ENCODE measurements at places on chromosomes 4 and X.
A peak's percentile ranks its signal among the peaks of the same experiment; 100 is the strongest.

DNA sequence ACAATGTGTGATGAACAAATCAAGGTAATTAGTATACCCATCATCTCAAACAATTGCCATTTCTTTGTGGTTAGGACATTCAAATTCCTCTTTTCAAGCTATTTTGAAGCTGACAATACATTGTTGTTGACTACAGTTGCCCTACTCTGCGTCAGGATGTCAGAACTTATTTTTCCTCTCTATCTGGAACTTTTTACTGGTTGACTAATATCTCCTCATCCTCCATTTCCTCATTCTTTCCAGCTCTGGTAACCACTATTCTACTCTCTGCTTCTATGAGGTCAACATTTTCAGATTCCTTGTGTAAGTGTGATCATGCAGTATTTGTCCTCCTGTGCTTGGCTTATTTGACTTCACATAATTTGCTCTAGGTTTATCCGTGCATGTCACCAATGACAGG, 240.5 kb upstream of the HS3ST1 start:
- no peak for DNase-seq

DNA sequence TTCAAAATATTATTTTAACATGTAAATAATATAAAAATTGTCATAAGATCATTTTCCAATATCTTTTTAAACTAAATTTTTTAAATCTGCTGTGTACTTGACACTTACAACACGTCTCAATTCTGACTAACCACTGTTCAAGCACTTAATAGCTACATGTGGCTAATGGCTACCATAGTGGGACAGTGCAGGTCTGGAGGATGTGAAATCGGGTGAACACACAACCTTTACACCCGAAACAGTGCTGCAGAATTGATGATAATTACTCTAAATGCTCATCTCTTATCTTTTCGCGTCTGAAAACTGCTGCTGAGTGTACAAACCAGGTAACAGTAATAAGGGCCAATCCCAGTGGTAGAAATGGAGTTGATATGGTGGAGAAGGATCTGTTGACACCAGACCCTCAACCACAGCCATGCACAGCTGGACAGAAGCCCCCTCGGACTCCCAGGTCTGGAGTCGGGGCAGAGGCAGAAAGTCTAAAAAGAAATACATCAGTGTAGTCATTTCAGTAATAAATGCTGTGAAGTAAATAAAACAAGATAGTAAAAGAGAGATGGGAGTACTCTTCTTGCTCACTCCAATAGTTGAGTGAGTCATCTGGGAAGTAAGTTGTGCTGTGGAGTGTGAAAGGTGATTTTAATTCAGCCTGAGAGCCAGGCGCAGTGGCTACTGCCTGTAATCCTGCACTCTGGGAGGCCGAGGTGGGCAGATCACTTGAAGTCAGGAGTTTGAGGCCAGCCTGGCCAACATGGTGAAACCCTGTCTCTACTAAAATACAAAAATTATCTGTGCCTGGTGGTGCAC, 150.0 kb downstream of the CBR4 start:
- no peak for DNase-seq

GRCh38 chrX:24561121-24561520, 86.0 kb downstream of the PCYT1B start:
- no peak for DNase-seq

DNA sequence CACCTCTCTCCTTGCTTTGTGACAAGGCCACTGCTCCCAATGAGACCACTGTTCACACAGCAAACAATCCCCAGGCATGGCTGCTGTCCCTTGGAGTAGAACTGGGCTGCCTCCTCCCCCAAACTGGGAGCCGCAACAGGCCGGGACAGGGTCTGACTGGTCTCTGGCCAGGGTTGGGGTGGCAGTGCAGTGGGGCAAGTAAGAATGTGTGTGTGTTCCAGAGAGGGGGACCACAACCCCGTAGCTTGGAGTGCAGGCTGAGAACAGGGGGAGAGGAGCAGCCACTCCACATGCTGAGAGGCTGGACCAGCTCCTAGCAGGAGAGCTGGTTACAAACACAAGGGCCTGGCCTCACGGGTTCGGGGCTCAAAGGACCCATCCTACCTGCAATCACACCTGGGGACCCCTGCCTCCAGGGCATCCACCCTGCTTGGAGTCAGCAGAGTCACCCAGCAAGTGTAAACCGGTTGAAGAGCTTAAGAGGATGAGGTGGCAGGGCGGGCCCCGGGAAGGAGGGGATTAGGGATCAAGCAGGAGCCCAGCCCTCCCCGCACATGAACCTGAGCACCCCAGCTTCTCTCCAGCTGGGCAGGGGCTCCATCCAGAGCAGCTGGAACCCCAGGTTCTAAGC, 3.8 kb upstream of the ZNF185 start:
- DNase-seq: no peak

- no peak for DNase-seq
These were observed 69.7 kb downstream of the SPIN4 start for GRCh38 chrX:63281465-63281864.

- DNase-seq: no peak
These were observed 21.3 kb downstream of the TXLNG start for GRCh38 chrX:16807548-16807947.

GRCh38 chr4:41644288-41644914, 104.1 kb downstream of the PHOX2B start:
- no peak for DNase-seq

GRCh38 chr4:71272976-71273375, 65.8 kb upstream of the SLC4A4 start:
- no peak for DNase-seq

- DNase-seq: no peak
These were observed 255.1 kb upstream of the GPC4 start for GRCh38 chrX:133670383-133670782.

DNA sequence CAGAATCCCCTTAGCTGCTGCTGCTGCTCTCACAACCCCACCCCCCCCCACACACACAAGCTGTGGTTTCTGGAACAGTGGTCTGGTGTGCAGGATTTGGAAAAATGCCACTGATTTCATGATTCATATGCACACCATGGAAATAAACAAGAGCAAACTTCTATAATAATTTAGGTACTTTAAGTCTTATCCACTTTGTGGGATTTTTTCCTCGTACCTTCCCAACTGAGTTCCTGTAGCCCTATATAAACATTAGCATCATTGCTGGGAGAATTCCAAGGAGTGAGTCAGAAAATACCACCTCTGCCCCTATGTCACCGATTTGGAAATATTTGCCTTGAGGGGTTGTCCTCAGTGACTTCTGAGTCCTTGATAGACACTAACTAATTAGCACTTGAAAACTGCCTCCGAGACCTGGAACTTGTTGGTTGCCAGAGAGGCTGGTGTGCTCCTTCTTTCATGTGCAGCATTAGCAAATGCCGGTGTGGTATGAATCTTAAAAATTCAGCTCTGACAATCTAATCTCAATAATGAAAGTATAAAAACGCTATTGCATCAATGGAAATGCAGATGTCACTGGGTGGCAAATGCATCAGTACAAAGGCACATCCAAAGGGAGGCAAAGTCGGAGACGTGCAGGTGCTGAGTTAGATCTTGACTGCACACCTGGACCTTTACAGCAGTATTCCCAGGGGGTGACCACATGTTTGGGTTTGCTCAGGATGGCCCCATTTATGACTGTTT, 61.8 kb downstream of the CPE start:
- DNase-seq: peak; percentile 35

DNA sequence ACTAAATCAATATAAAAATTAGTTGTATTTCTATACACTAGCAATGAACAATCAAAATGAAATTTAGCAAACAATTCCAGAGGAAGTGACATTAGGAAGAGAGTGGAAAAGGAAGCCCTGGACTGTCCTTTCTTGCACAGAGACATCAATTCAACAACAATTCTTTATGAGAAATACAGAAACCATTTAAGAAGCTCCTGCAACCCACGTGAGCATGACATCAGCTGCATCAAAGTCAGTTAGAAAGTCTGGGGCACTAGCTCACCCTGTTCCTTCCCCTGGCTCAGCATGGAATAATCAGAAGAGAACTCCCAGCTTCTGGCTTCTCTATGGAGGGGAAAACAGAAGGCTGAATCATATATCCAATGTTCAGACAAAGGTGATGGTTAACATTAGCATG, 48.6 kb upstream of the STARD8 start:
- DNase-seq: no peak

DNA sequence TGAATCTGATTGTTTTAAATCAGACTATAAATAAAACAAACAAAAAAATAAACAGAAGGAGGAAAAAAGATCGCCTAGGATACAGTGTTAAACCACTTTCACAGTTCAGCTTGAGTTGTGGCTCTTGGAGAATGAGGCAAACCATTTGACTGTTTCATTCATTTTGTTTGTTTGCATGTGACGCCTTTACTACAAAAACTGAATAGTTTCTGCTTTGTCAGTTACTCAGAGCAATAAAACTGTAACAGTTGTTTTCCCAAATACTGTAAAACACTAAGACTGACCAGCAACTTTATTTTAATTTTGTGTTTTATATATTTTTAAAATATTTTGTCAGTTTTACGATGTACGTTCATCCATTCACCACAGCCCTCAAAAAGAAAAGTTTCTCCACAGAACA, 214.5 kb downstream of the FBXW7 start:
- no peak for DNase-seq

- DNase-seq: no peak
These were observed 38.7 kb downstream of the AASDH start for GRCh38 chr4:56348576-56348975.

- DNase-seq: no peak
These were observed 200.0 kb upstream of the ARHGAP24 start for GRCh38 chr4:85274955-85275354.

GRCh38 chrX:39904816-39905537, 192.8 kb downstream of the BCOR start:
- no peak for DNase-seq

- no peak for DNase-seq
These were observed 146.1 kb upstream of the OTUD4 start for GRCh38 chr4:145326491-145326890.

- DNase-seq: no peak
These were observed 1.0 kb upstream of the ARHGAP4 start for GRCh38 chrX:153926858-153927671.

DNA sequence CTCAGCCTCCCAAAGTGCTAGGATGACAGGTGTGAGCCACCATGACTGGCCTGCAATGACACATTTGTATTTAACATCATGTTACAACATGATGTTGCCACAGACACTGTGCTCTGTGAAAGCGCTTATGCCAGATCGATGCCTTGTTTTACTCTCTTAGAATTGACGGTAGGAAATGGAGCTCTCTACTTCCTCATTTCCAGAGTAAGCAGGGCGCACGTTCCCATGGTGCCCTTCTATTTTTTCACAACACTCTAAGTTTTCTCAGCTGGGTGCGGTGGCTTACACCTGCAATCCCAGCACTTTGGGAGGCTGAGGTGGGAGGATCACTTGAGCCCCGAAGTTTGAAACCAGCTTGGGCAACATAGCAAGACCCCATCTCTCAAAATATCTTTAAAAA, 60.7 kb upstream of the DHRSX start:
- no peak for DNase-seq

DNA sequence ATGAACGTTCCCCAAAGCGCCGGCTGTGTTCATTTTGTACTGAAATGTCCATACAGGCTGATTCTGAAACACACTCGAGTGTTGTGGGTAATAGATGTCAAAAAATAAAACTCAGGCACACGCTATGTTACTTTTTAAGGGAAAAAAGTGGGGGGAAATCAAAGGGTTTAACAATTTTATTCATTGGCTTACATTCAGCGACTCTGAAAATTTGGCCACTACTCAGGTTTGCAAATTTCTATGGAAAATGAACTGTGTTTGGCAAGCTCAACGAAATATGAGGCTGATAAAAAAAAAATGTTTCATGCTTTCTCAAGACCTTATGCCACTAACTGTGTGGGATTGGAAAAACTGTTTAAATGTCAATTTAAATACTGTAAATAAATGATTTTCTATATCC, 18.5 kb downstream of the AMELX start:
- no peak for DNase-seq

- DNase-seq: no peak
These were observed 19.4 kb downstream of the RPS6KA6 start for GRCh38 chrX:84168574-84168973.

GRCh38 chr4:51831133-51831532, 11.8 kb upstream of the DCUN1D4 start:
- DNase-seq: no peak

GRCh38 chrX:8403988-8404387, 60.6 kb upstream of the VCX3B start:
- no peak for DNase-seq

DNA sequence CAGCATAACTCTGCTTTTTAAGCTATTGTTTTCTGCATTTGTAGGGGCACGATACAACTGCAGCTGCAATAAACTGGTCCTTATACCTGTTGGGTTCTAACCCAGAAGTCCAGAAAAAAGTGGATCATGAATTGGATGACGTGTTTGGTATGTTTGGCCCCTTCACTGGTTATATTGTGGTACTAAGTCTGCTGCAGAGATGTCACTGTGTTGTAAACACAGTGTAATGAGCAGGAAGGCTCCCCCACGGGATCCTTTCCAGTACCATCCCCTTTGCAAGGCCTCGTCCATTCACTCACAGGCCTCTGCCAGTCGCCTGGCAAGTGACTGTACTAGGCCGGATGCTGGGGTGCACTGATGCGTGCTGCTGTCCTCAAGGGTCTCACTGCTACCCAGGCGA, 13.8 kb downstream of the CYP4V2 start:
- DNase-seq: no peak

DNA sequence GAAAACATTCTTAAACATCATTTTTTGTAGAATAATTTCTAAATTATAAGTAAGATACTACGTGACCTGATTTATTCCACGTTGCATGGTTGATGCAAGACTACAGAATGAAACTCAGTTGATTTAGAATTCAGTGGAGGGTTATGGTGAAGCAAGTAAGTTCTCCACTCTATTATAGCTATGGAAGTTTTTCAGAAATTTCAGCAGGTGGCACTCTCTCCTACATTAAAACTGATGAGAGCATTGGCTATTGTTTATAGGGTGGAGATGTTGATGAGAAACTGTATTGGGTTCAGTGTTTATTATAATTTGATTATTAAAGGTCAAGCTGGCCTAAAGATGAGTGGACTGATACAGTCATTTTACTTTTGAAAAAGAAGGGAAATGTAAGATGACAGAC, 88.0 kb downstream of the FNIP2 start:
- DNase-seq: no peak

GRCh38 chr4:30716681-30717207, 3.4 kb upstream of the PCDH7 start:
- DNase-seq: no peak

DNA sequence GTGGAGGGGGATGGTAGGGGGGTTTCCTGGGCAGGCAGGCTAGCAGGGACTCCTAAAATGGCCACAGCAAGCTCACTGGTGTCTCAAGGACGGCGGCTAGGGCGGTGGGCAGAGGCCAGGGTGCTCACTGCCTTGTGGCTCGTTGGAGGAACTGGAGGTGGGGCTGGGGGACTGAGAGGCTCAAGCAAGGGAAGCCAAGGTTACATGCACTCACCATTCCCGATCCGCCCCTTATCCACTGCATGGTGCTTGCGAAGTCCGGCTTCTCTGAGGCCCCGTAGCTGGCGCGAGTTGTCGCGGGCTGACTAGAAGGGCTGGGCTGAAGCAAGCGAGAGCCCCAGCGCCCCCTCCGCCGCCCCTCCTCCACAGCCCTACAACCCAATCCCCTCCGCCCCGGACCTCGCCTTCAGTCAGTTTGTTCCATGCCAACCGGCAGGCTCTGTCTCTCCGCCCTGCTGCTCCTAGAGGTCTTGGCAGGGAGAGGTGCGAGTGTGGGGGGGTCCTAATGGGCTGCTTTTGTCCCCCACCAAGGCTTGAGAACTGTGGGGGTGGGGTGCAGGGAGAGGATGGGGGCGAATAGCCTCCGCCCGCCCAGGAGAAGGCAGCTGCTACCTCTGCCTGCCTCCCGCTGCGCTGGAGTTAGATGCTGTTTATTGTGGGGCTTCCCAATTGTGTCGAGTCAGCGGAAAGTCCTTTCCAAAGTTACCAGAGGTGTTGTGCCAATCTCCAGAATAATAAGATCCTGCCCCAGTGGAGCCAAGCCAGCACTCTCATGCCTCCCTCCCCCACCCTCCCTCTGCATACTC, at the start of gene ARHGEF9:
Gene ARHGEF9 (minus strand): TSS at position 313 of the 806 bp plus-strand sequence. CDS start 69 bp downstream, at position 244.
- DNase-seq: no peak

All from HS-5 (cell line).